A673 (cell line): ENCODE measurements at places on chromosomes 16 and 17. TPM values are rescaled to one million over a fixed set of nuclear protein-coding genes. Genes with fewer than 3 reads are reported as not detected.

GRCh38 chr17:31413874-31414549, 22.5 kb downstream of the RAB11FIP4 start:
- DNase-seq: no peak

GRCh38 chr17:80316927-80317705, 56.5 kb downstream of the RNF213 start:
- DNase-seq: no peak

- no peak for DNase-seq
These were observed 70.9 kb downstream of the PLXDC1 start for GRCh38 chr17:39080421-39081078.

TBX6 gene
- total RNA-seq: 0.49 and 0.85 TPM in 2 replicates
